ENCODE measurements at places on chromosomes 5 and 9. TPM values are rescaled to one million over a fixed set of nuclear protein-coding genes. Genes with fewer than 3 reads are reported as not detected.

- H3K4me3 ChIP-seq, result no peak overlapping the region
- no peaks in the 10 kb centered on the region for H3K4me1 ChIP-seq
- no peak for DNase-seq
- no peak overlapping the region for H3K27ac ChIP-seq
These were observed 352.3 kb downstream of the SLCO4C1 start for GRCh38 chr5:101943784-101944183.

DNA sequence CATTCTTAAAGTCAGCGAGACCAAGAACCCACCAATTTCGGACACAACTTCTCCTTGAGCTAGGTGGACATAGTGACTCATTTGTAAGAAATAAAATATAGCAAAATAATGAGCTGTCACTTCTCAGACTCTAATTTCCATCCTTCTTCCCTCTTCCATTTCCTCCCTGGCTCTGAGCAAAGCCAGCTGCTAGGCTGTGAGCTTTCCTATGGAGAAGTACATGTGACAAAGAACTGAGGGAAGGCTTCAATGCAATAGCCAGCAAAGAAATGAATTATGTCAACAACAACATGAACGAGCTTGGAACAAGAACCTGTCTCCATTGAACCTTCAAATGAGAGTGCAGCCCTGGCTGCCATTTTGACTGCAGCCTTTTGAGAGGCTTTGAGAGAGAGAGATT lies 25.9 kb upstream of the SELENOP start:
- no peak overlapping the region for H3K4me3 ChIP-seq
- H3K4me1 ChIP-seq, result peaks cover 9% of the 10 kb centered on the region
- no peak for DNase-seq
- H3K36me3 ChIP-seq, result no peaks in the 10 kb centered on the region

Gene LRRC14B
- total RNA-seq, result not detected

Gene SMIM33
- total RNA-seq, result not detected

Gene PFN3
- total RNA-seq, result not detected

DNA sequence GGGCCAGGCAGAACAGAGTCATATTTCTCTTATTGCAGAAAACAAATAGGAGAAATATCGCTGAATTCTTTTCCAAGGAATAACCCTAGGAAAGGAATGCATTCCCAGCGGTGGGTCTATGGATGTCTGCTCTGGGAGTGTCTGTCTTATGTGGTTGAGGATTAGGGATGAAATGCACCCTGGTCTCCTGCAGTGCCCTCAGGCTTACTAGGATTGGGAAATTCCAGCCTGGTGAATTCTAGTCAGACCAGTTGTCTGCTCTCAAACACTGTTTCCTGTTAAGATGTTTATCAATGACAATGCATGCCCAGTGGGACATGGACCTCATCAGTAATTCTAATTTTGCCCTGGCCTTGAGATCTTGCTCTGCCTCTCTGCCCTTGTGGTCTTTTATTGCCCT lies 136.1 kb upstream of the ELAVL2 start:
- no peak overlapping the region for H3K4me3 ChIP-seq
- no peaks in the 10 kb centered on the region for H3K4me1 ChIP-seq
- H3K27me3 ChIP-seq, result no peaks in the 10 kb centered on the region
- no peak for DNase-seq
- H3K27ac ChIP-seq, result no peak overlapping the region
- H3K36me3 ChIP-seq, result no peaks in the 10 kb centered on the region

Gene PGGT1B
- 47.5 TPM for total RNA-seq

DNA sequence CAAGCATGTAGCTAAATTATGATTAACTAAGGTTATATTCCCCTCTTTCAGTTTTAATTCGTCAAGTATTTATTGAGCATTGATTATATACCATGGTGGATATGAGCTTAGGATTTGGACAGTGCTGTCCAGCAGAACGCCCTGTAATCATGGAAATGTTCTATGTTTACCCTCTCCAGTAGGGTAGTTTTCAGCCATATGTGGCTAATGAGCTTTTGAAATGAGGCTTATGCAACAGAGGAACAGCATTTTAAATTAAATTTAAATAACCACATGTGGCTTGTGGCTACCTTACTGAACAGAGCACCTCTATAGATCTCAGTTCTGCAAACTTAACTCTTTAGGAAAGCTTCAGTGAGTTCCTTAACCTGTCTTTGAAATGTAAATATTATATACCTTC lies 59.1 kb downstream of the JMY start:
- H3K4me3 ChIP-seq, result no peak overlapping the region
- no peak for DNase-seq
- H3K4me1 ChIP-seq, result no peaks in the 10 kb centered on the region
- H3K36me3 ChIP-seq, result peaks cover 37% of the 10 kb centered on the region
- H3K27ac ChIP-seq, result no peak overlapping the region
- no peaks in the 10 kb centered on the region for H3K27me3 ChIP-seq

Gene CTXN3
- total RNA-seq, result not detected

GRCh38 chr5:150044329-150044681 lies 42.0 kb downstream of the CSF1R start:
- H3K4me1 ChIP-seq, result peaks cover 13% of the 10 kb centered on the region
- no peak for DNase-seq
- peak overlapping the region; percentile 3 for H3K27ac ChIP-seq
- H3K27me3 ChIP-seq, result no peaks in the 10 kb centered on the region

Gene ROPN1L
- 11.5 TPM for total RNA-seq

- no peak for DNase-seq
- H3K4me3 ChIP-seq, result no peak overlapping the region
- H3K4me1 ChIP-seq, result peaks cover under 1% of the 10 kb centered on the region
These were observed 91.2 kb upstream of the CHD1 start for GRCh38 chr5:99019812-99020697.

Gene NRG2
- total RNA-seq, result 1.6 TPM

DNA sequence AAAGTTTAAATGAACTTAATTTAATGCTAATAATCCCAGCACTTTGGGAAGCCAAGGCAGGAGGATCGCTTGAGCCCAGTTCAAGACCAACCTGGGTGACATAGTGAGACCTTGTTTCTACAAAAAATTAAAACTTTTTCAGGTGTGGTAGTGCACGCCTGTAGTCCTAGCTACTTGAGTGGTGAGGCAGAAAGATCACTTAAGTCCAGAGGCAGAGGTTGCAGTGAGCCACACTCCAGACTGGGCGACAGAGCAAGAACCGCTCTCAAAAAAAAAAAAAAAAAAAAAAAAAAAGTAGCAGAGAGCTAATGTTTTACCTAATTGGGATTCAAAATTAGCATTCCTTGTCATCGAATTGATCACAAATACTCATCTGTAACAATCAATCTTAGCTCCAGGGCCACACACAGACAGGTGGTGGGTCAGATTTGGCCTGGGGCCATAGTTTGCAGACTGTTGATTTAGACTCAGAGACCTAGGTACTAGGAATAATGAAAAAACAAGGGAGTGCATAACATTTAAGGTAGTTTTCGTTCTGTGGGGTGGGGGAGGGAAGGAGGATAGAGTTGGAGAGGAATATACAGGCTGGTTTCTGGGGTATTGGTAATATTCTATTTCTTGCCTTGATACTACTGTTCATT lies 21.4 kb downstream of the HSDL2 start:
- no peak overlapping the region for H3K27ac ChIP-seq
- no peaks in the 10 kb centered on the region for H3K4me1 ChIP-seq
- DNase-seq, result no peak
- H3K36me3 ChIP-seq, result peaks cover 4% of the 10 kb centered on the region

DNA sequence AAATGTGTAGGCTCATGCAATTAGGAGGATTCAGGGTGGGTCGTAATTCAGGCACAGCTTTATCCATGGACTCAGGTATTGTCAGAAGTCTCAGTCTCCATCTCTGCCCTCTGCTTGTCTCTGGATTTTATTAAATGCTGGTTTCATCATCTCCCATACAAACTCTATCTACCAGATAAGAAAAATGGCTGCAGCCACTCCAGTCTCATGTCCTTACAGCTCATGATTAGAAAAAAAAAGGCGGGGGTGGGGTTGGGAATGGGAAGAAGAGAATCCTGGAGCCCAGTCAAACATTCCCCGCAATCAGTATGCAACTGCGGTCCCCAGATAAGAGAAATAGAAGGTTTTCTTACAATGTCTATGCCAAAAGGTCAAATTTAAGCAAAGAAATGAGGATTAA lies 7.6 kb upstream of the FBXO38 start:
- H3K27me3 ChIP-seq, result no peaks in the 10 kb centered on the region
- no peak overlapping the region for H3K4me3 ChIP-seq
- no peak overlapping the region for H3K27ac ChIP-seq
- no peaks in the 10 kb centered on the region for H3K4me1 ChIP-seq
- no peaks in the 10 kb centered on the region for H3K36me3 ChIP-seq
- no peak for DNase-seq

DNA sequence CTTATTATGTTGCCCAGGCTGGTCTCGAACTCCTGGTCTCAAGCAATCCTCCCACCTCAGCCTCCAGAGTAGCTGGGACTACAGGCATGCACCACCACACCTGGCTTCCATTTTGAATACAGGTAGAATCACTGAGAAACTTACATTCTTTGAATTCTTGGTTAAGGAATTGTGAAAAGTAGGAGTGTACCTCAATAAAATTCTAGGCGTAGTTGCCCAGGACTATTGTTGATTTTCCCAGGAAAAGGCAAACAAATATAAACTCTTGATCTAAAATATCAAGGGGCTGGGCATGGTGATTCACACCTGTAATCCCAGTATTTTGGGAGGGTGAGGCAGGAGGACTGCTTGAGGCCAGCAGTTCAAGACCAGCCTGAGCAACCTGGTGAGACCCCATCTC lies 16.8 kb upstream of the DMXL1 start:
- H3K27me3 ChIP-seq, result no peaks in the 10 kb centered on the region
- no peaks in the 10 kb centered on the region for H3K36me3 ChIP-seq
- H3K4me3 ChIP-seq, result no peak overlapping the region
- H3K4me1 ChIP-seq, result peaks cover 3% of the 10 kb centered on the region
- no peak overlapping the region for H3K27ac ChIP-seq

Gene SOHLH1
- total RNA-seq, result not detected

DNA sequence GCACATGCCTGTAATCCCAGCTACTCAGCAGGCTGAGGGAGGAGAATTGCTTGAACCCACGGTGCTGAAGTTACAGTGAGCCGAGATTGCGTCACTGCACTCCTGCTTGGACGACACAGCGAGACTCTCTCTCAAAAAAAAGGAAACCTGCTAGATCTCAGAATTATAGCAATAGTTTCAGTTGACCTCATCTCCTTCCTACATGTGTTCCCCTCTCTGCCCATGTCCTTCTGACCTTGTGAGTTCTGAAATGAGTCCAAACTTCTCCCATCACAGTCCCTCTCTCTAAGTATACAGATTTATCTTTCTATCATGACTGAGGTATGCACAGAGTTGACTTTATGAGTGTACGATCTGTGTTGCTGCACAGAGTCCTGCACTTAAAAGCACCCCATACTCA lies 44.6 kb upstream of the SHOC1 start:
- no peaks in the 10 kb centered on the region for H3K36me3 ChIP-seq
- peaks cover 12% of the 10 kb centered on the region for H3K4me1 ChIP-seq
- DNase-seq, result peak; percentile 65
- no peak overlapping the region for H3K4me3 ChIP-seq

DNA sequence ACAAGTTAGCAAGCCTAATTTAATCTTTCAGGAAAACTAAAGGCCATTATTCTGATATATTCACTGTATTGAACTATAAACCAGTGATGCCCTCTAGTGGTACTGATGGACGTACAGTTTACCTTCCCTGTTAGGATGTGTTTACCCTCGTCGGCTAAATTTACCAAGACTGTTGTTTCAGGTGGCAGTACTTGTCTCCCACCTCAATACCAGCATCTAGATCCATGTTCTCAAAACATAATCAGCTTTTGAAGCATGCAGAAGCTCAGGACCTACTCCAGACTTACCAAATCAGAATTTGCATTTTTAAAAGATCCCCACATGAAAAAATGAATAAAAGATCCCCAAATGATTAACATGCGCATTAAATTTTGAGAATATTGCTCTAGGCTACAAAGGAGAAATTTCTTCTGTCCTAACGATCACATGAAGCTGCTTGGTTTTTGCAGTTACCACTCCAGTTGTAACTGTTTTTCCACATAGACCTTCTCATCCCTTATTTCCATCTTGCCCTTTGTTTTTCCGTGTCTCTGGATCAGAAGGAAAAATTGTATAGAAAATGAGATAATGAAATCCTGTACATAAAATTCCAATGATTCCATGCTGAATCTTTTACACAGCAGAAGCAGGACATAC lies 3.2 kb upstream of the BAAT start:
- DNase-seq, result no peak
- H3K4me3 ChIP-seq, result no peak overlapping the region
- H3K4me1 ChIP-seq, result no peaks in the 10 kb centered on the region
